ENCODE measurements at places on chromosomes 3 and 15.

GRCh38 chr15:25478313-25478712 is 39.5 kb upstream of the UBE3A start:
- DNase-seq = no peak

GRCh38 chr3:195458316-195458717 is 15.5 kb upstream of the ACAP2 start:
- no peak for DNase-seq

- no peak for DNase-seq
Measured at GRCh38 chr3:153180860-153181372, 18.9 kb downstream of the RAP2B start.

- DNase-seq = no peak
Measured at GRCh38 chr3:14403619-14404155, 1.3 kb downstream of the SLC6A6 start.

- DNase-seq = no peak
Measured at GRCh38 chr3:69385123-69385722, 665 bp downstream of the FRMD4B start.

DNA sequence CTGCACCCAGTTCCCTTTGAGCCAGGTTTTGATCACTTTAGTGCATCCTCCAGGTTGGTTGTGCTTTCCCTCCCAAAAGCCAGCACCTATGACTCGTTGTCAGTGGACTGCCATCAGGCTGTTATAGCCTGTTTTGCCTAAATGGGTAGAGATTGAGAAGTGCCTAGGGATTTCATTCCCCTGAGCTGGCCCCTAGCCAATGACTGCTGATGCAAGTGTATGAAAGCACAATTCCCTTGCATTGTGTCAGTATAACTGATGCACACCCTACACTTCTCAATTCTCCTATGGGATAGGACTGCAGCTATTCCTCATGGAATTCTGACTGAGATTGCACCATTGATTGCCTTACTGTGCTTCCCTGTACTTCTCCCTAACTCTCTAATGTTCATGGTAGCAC is 102.1 kb upstream of the ARPP21 start:
- DNase-seq = no peak

DNA sequence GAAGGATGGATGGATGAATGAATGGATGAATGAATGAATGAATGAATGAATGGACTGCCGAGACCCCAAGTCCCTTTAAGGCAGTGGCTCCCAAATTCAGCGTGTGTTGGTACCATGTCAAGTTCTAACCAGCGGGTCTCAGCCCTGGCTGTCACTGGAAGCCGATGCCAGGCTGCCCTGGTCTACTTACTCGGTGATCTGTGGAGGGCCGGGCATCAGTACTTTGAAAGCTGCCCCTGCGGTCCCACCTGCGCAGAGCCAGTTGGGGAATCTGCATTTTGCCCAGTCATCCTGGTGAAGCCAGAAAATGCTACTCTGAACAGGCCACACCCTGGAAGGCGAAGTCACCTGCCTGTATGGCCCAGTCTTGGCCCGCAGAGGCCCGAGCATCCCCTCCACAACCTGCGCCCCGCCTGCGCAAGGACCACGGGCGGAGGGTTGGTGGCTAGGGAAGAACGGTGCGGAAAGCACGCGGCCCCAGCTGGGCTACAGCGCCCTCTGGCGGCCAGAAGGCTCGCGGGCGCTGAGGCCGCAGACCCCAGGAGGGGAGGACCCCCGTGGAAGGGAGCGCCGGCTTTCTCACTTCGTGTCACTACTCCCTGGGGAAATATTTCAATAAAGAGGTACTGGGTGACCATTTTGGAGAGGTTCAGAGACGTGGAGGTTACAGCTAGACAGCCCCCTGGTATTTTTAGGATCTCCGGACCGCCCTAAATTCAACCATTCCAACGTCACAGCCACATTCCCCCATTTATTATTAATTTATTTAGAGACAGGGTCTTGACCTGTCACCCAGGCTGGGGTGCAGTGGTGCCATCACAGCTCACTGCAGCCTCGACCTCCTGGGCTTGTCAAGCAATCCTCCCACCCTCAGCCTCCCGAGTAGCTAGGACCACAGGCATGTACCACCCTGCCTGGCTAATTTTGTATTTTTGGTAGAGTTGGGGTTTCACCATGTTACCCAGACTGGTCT is 34.9 kb downstream of the PRKCD start:
- no peak for DNase-seq

- DNase-seq = no peak
Measured at GRCh38 chr3:101099791-101100190, 106.6 kb upstream of the ABI3BP start.

DNA sequence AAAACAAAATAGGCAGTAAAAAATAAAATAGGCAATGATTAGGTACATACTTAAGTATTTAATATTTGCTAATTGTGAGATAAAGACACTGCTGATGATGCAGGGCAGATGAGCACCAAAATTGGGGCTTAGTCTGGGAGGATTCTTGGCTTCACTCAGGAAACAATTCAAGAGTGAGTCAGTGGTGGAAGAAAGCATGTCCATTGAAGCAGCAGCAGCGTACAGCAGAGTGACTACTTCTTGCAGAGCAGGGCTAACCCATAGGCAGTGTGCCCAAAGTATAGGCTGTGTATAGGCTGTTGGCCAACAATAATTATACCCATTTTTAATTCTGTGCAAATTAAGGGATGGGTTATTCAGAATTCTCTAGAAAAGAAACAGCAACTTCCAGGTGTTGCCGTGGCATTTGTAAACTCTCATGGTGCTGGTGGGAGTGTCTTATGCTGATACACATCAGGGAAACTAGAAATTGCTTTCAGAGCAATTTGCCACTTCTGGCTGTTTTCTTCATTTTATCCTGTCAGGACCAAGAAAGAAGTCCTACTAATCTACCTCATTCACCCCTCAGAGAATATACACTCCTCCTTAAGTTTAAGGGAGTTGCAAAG is 317.3 kb upstream of the NAALADL2 start:
- no peak for DNase-seq

- no peak for DNase-seq
Measured at GRCh38 chr3:53067567-53067966, 21.7 kb upstream of the SFMBT1 start.

GRCh38 chr3:107235928-107236315 is 141.3 kb upstream of the CCDC54 start:
- peak; percentile 59 for DNase-seq

DNA sequence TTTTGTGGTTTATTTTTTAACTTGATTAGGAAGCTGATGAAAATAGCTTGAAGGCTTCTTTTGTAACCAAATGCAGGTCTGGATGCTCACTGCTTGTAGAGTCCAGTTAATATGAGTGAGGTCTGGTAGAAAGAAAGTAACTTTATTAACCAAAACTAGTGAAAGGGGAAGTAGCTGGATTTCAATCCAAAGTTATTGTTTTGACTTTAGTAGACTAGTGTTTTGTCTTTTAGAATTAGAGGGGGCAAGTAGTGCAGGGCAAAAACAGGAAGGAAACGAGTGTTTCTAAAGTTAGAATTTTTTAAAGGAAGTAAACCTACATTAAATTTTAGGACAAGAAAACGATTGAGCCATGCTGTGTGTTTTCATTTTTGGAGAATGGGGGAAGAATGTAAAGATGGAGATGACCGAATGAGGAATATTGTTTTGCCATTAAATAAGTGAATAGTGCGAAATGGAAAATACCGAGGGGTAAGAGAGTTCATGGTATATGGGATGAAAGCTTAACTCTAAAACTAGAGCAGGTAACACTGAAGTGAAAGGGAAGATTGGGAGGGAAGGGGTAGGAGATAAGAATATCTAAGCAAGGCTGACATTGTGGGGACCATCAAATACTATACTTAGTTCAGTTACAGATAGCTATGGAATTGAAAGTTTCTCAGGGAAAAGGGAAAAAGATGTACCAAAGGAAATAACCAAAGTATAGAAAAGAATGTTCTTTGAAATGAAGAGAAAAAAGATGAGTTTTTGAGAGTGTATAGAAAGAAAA is 40.0 kb downstream of the USP3 start:
- DNase-seq = no peak

- DNase-seq = no peak
Measured at GRCh38 chr3:62372621-62373041, 719 bp downstream of the FEZF2 start.

- no peak for DNase-seq
Measured at GRCh38 chr3:62892045-62892444, 16.8 kb upstream of the CADPS start.

DNA sequence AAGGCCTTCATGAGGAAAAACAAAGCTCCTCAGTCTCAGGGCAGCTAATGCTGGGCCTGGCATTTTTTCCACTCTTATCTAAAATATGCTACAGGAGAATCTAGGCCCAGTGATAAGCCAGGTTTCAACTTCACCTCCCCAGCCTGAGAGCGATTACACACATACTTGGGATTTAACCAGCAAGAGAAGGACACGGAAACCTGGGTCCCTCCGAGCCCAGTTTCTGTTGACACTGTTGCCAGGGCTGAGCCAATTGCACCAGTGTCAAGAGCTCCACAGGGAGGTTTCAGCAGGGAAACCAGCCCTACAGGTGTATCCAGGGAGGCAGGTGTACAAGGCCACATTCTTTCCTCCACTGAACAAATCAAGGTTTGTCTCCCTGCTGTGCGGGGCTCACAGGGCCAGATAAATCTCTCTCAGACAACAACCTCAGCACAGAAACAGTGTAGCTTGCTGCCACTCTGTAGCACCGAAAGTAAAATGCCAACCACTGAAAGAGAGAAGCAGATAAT is 85.4 kb downstream of the MAGI1 start:
- no peak for DNase-seq

DNA sequence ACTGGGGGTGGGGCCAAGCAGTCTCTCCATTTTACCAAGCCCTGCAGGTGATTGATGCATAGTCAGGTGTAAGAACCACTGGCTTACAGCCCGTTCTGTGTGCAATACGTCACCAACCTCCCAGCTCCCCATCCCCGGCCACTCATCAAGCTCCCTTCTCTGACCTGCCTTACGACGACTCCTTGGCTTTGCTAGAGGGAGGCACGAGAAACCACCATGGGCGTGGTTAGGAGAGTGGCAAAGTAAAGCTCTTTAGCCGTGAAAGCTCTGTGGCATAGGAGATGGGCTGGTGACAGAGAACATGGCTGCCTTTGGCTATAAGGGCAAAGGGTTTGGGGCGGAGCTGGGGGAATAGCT is 109.1 kb downstream of the BDH1 start:
- no peak for DNase-seq

- DNase-seq = no peak
Measured at GRCh38 chr15:97893967-97894366, 66.5 kb upstream of the ARRDC4 start.

DNA sequence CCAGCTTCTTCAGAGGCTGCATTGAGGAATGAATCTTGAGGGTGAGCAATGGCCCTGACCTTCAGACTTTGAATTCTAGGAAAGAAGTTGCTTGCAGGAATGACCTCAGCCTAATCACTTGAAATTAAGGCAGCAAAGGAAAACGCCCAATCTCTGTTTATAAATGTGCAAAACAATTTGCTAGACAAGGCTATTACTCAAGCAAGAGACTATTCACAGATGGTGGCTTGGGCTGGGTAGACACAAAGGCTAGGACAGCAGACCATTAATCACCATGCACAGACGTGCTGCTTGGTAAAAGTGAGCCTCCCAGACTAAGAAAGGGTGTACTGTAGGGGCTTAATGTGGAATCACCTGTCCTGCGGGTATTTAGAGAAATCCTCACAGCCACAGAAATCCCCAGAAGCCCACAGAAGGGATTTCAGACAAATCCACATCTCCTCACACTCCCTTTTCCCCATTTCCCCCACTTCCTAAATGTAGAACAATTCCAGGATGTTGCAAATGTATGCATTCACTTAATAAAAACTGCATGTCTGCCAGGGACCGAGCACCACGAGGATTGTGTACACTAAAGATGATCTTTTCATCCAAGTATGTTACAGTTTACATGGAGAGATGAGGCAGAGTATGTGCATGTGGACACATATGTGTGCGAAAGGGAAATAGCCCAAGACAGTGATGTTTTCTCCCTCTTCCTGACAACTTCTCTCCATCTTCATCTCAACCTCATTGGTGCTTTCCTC is 259.5 kb downstream of the THSD4 start:
- peak; percentile 7 for DNase-seq

DNA sequence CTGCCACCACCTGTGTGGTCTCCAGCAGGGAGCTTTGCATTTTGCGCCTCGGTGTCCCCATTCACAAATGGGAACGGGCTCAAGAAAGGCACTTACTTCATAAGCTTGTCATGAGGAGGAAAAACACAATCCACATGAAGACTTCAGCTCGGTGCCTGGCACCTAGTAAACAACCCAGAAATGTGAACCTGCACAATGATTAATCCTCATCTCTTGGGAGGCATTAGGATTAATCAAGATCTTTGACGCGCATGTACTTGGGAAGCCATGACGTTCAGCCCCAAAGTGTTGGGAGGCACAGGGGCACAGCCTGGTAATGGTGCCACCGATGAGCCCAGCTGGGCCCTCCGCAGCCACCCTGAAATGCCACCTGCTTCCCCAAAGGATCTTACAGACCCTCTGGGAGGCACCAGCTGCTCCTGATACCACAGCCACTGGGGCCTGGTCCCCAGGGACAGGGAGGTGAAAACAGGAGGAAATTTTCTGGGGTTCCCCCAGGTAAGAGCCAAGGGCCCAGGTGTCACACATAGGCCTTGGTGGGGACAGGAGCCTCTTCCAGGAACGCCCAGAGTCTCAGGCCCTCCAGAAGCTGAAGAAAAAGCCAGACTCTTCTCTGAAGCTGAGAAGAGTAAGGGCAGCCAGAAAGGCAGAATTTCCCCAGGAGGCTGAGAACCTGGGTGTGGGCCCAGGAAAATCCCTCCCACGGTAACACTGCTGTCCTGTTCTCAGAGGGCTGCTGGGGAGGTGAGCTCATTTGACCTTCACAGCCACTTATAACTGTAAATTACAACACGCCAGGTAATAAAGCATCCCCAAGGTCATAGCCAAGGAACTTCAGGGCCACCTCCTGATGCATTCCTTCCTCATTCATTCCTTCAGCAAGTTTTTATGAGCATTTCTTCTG is 507.5 kb downstream of the SHQ1 start:
- DNase-seq = no peak

DNA sequence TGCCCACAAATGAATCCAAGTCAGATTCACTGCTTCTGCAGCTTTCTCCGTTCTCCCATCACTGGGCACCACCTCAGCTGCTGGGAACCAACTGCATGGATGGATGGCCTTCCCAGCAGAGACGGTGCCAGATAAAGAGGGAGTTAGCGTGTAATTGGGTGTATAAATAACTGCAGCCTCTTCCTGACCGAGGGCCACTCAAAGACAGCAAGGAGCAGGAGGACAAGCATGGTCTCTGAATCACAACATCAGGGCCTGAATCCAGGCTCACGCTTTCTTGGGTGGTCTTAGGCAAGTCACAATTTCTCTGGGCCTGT is 31.7 kb downstream of the TSPAN3 start:
- no peak for DNase-seq

- no peak for DNase-seq
Measured at GRCh38 chr3:37935290-37935668, 55.3 kb upstream of the VILL start.

GRCh38 chr3:177541541-177541940 is 344.3 kb upstream of the TBL1XR1 start:
- DNase-seq = no peak

All from AG09309 (cell line).